Cardiac atrium fibroblast (primary cell): ENCODE measurements at places on chromosomes 12 and 14. TPM values are rescaled to one million over a fixed set of nuclear protein-coding genes. Genes with fewer than 3 reads are reported as not detected.

DAO gene
- not detected in 2 replicates for total RNA-seq

LHX5 gene
- not detected in 2 replicates for total RNA-seq

COL2A1 gene
- not detected in 2 replicates for total RNA-seq

RNASE3 gene
- not detected in 2 replicates for total RNA-seq

DCN gene
- total RNA-seq, result 1,647 and 2,415 TPM in 2 replicates

NEUROD4 gene
- not detected in 2 replicates for total RNA-seq

PLA2G1B gene
- not detected in 2 replicates for total RNA-seq
